Kidney (tissue), 22 donors: ENCODE measurements at places on chromosomes 11 and 22. TPM values are rescaled to one million over a fixed set of nuclear protein-coding genes. Genes with fewer than 3 reads are reported as not detected.

DNA sequence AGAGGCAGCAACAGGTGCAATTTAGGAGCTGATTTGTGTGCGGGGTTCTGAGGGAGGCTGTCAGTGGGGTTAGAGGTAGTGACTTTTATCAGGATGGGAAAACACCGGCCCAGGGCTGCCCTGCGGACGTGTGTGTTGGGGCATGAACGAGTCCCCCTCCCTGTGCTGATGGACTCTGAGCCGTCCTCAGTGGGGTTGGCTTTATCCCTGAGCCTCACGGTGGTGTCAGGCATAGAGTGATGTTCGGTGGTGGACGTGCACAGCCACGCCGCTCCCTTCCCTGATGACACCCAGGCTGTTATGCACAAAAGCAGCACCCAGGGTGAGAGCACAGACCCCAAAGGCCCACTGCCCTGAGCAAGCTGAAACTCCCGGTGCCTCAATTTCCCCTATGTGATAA lies 809.1 kb downstream of the BRD1 start:
- no peak for DNase-seq

GRCh38 chr11:92308366-92308765 lies 83.7 kb downstream of the FAT3 start:
- DNase-seq, result no peak

Gene TMEM121B
- total RNA-seq, result 1.2 TPM

Gene UBE2L6
- total RNA-seq, result 71.4 TPM

GRCh38 chr11:100821198-100821597 lies 134.1 kb downstream of the ARHGAP42 start:
- DNase-seq, result no peak

DNA sequence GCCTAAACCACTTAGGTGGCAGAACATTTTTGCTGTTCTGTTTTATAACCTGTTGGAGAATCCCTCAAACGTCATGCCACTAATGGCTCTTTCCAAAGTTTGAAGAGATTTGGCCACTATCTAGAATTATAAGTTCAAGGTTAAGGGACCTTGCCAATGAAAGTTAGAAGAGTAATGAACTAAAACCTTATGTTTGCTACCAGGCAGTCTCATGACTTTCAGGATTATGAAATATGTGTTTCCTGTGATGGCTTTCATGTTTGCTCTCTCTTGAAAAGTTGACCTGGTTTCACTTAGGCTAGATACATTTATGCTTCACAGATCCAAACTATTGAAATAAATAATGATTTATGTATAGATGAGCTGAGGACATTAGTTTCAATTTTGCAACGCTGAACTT lies 340.0 kb downstream of the LRRC4C start:
- no peak for DNase-seq

DNA sequence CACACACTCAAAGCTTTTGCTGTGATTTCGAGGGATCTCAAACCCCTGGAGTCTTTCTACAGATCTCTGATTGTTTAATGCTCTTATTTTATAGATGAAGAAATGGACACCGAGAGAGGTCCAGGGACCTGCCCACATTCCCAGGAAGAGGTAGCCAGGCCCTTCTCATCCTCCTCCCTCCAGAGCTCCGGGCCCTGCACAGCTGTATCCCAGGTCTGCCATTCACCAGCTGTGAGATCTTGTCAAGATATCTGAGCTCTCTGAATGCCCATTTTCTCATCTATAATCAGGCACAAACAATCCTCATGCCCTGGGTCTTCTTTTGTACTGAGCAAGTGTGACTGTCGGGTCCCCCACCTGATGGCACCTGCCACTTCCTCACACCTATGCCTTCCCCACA lies 98.2 kb upstream of the ALX4 start:
- DNase-seq, result no peak

Gene DDI1
- total RNA-seq, result not detected
